ENCODE measurements at places on chromosomes 12 and 14.

DNA sequence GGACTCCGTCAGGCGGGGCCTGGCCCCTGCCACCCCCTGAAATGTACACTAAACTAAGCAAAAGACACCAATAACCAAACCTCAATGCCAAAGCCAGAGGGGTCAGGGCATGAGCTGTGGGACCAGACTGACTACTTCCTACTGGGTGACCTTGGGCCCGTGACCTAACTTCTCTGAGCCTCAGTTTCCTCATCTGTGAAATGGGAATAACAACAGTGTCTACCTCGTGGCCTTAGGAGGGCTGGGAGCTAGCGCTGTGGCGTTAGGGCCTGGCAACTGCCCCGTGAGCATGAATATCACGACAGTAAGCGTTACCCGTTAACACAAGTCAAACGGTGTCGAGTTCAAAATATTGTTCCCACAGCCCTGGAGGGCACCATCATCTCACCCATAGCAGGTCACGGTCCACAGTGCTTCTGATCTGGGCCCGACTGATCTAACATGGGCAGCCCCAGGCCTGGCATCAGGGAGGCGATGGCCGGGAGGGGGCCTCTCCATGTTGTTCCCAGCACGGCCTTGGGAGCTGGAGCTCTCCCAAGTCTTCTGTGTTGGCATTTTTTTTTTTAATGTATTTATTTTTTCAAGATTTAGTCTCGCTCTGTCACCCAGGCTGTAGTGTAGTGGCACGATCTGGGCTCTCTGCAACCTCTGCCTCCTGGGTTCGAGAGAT, 52.2 kb downstream of the TESC start:
- DNase-seq: no peak

DNA sequence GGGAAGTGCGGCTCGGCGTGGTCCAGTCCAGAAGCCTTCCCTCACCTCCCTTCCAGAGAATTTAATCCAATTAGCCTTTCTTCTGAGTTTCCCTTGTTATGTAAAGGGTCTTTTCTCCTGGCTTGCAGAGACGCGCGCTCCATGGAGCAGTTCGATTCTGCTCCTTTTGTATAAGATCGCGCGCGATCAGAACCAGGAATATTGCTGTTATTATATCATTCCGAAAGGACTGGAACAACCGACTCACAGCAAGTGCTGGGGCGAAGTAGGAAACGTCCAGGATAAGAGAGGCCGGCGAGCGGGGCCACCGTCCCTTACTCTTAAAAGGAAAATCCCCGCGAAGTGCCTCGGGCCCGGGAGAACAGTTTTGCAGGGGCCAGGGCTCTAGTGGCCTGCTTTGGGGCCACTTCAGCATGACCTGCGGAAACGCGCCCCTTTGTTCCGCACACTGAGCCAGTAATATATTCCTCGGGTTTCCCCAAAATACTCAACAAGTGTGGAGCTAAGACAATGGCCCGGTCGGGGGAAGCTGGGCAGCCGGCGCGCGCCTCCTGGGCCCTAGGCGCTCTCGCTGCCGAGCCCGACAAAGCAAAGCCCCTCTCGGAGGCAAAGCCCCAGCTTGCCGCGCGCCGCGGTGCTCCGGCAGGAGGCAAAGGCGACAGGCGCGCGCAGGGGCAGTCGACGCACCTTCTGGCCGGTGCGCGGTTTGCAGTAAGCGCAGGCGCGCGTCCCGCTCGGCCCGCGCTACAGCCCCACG, 2.9 kb downstream of the RFX4 start:
- peak; percentile 23 for DNase-seq

- no peak for DNase-seq
Observed at GRCh38 chr14:67522270-67522669, 10.8 kb upstream of the PLEKHH1 start.

DNA sequence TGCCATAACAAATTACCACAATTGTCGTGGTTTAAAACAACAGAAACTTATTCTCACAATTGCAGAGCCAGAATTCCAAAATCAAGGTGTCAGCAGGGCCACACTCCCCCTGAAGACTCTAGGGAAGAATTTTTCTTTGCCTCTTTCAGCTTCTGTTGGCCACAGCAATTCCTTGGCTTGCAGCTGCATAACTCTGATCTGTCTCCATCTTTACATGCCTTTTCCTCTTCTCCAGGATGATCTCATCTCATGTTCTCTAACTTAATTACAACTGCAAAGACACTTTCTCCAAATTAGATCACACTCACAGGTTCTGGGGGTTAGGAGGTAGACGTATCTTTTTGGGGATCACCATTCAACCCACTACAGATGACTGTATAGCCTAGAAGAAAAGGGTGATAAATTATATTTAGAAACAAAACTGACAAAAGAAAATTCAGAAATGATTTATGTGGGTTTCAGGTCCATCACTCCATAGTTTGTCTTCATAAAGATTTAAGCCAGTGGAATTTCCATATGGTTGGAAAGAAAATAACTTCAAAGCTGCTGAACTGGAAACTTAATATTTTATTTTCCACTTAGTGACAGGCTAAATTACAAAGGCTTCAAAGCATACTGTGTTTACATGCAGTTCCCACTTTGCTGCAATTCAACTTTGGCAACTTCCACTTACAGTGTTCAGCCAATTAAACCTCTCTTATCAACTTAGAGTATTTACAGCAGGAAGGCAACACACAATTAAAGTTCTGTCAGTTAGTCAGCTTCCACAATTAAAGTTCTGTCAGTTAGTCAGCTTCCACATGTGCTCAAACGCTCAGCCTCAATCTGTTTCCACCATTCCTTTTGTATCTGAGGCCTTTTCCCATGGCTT, 213.3 kb downstream of the EPS8 start:
- DNase-seq: no peak

DNA sequence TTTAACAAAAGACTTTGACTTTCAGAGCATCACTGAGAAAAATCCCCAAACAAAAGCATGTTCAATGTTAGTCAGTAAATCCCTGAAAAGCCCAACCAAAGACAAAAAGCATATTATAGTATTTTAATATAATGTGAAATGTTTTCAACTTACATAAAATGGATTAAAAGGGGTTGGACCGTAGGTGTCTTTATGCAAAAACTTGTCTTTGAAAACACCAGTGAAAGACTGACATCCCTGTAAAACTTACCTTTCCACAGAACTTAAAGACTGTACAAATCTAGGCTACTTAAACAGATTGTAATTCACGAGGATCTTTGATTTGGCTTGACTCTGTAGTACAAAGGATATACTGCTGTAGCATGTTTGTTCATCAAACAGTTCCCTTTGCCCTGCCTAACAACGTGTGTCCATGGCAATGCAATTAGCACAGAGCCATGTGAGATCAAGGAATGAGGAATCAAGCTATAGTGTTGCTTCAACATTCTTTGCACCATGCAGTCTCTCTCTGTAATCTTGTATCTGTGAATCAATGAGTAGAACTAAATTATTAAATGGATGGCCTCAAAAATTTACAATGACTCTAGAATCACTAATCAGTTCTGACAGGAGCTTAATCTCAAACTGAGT, 138.5 kb upstream of the SYT1 start:
- peak; percentile 15 for DNase-seq

DNA sequence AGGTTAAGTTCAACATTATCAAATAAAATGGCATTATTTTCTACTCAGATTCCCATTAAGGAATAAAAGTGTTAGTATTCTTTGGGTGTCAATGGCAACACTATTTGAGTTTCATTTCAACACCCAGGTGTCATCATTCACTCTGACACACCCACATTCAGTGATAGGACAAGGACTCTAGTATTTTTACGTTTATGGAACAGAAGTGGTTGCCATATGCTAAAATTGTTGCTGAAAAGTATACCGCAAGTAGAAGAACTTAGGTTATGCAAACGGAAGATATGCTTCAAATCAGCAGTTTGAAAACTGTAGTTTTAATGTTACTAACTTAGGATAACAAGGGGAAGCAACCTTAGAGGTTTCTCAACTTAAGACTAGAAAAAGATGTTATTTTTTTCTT, 20.0 kb upstream of the SGPP1 start:
- DNase-seq: no peak

DNA sequence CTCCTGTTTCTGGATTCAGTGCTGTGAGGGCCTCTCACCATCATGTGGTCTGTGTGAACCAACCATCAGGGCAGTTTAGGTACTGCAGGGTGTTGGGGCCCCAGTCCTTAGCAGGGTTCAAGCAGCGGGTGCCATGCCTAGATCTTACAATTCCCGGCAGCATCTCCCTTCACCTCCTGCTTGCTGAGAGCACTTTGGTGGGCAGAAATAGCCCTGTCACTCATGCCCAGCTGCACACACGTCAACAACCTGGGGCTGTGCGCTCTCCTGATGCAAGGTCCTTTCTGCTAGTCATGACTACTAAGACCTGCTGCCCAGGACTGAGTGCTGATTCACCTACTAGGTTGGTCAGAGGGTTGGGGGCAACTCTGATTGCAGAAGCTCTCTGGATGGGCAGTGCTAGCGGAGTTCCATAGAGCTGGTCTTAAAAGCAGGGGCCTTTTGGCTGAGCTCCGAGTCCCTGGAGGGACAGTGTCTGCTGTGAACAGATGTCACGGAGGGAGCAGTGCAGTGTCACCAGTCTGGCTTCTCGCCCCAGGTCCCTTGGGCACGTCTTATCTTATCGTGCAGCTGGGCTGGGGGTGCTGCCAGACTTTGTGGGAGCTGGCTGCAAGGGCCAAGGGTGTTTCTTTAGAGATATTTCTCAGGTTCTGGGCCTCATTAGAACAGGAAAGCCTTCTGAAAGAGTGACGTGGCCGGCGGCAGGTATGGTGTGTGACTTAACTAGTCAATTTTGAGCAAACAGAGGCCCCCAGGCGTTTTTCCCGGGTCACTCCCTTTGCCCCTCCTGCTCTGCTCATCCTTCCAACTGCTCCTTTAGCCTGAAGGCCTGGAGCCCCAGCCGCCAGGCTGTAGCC, 71.8 kb downstream of the NINJ2 start:
- no peak for DNase-seq

GRCh38 chr14:30610787-30611343, 11.3 kb upstream of the SCFD1 start:
- DNase-seq: peak; percentile 89

- DNase-seq: no peak
Observed at GRCh38 chr12:127194176-127194575, 1072.8 kb upstream of the TMEM132C start.

DNA sequence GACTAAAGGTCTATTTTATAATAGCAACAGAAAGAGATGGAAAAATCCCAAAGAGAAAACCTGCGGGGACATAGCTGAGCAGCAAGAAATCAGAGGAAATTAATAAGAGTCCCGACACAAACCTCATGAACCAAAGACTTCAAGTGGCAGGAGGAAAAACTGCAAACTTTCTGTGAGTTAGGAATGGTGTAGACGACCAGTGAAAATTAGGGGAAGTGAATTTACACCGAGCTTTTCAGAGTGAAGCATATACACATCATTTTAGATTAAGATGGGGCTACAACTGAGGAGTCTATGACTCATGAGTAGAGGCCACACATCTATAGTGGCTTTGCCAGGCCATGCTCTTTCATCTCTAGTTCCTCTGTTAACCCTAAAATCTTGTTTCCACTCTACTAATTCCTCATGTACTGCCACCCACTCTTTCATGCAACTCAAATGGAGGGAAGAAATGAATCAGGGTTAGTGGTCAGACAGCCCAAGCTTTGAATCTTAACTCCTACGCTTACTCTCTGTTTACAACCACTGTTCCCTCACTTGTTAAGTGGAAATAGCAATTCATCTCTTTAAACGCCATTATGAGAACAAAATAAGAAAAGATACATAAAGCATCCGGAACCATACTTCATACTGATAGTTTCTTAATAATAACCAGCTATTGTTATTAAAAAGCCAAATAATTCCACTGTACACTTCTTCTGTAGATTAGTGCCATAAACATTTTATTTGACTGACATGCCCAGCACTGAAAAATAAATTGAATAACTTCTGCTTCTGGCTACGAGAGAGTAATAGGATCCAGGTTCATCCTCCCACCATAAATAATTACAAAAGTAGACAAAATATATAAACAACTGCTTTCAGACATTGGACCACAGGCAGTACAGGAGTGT, 219.3 kb downstream of the RMST start:
- DNase-seq: no peak

DNA sequence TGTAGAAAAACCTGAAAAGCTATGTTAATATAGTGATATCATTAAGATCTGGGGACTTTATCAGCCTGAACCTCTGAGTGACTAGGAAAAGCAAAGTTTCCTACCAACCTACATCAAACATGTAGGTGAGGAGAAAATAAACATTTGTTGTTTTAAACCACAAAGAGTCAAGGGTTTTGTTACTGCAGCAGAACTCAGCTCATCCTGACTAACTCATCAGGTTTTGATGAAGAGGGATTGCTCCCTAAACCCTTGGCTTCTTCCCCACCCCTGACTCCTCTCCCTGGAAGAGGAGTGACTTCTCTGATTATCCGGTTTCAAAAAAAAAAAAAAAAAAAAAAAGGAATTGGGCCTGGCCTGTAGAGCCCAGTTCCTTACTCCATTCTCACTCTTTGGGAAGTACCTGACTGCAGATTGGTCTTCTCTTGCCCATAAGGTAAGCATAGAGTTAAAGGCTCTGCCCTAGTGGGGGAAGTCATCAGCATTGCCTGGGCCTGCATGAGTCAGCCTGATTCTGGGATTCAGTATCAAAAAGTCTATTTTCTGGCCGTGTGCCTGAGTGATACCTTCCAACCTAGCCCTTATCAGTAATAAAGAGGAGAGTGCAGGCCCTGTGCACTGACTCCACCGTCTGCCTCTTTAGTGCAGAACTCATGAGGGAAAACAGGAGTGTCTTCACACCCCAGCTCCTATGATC, 16.9 kb downstream of the BDKRB1 start:
- DNase-seq: no peak

GRCh38 chr12:5305886-5306545, 125.9 kb upstream of the NTF3 start:
- no peak for DNase-seq

GRCh38 chr14:54610051-54610977, 43.4 kb downstream of the SAMD4A start:
- DNase-seq: no peak

DNA sequence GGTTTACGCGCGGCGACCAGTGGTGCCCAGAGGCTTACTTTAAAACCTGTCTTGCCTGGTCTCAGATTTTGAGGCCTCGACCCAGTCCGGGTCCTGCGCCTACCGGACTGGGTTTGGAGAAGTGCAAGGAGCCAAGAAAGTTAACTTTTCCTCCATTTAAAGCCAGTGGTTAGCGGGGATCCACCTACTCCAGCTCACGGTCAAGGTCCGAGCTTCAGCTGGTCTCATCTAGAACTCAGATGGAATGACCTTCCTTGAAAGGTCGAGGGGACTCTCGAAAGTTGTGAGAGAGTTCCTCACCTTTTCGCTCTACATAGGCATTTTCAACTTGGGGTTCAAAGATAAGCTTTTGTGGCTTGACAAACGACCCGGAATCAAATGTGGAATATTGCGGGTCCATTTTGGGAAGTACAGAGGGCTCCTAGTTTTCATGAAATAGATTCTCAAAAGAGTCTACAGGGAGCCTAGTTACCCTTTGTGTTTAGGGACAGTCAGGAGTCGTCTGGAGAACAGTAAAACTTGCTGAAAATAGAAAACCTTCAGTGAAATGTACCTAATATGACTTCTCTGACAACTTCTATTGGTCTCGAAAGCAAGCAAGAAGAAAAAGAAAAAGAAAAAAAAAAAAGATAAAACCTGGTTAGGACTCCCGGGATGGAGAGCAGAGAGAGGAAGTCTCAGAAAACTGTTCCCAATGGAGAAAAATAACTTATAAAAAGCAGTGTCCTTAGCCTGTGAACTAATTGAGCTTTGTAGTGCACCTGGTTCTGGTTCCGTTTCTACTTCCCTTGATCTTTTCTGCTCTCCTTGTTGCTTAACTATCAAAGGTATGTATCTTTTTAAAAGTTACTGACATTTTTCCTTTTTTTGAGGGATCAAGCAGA, 1.4 kb downstream of the KCNMB4 start:
- no peak for DNase-seq

GRCh38 chr12:94987076-94987669, 16.3 kb downstream of the NDUFA12 start:
- no peak for DNase-seq

GRCh38 chr14:34208532-34208931, 253.5 kb downstream of the SPTSSA start:
- no peak for DNase-seq

Data from NCI-H2029 (cell line).